ENCODE measurements at places on chromosomes 16 and 17.

DNA sequence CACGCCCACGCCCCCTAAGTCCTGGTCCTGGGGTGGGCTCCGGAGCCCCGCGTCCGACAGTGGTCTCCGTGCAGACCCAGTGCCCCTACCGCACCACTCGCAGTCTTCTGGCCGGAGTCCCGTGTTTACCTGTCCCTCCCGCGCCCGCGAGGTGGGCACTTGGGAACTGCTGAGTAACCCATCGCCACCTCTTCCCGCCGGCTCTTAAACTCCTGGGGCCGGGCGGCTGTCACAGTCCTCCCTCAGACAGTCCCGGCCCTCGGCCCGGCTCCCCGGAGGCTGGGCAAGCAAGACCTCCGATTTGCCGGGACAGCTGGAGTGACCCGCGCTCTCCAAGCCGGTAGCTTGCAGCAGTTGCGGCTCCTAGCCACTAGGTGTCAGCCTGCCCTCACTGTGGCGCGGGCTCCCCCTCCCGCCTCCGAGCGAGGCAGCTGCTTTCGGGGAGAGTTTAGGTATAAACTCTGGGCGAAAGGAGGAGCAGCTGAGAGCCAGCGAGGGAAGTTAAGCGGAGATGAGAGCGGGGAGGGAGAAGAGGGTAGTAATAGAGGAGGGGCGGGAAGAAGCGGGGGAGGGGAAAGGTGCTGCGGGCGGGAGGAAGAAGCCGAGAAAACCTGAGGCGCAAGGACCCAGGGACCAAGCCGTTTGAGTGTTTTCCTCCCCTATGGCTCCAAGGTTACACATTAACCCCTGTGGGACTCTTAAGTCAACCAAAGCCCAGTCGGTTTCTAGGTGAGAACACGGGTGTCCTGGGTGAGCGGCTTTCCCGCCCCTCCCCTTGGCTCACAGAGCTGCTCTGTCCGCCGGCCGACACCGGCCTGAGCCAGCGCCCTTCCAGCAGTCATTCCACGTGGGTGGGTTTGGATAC, 826 bp upstream of the TLCD1 start:
- DNase-seq: peak; percentile 90

GRCh38 chr17:41895617-41896016, 23.1 kb downstream of the ACLY start:
- peak; percentile 88 for DNase-seq

- DNase-seq: no peak
Measured at GRCh38 chr16:87705771-87706277, 60.0 kb downstream of the KLHDC4 start.

DNA sequence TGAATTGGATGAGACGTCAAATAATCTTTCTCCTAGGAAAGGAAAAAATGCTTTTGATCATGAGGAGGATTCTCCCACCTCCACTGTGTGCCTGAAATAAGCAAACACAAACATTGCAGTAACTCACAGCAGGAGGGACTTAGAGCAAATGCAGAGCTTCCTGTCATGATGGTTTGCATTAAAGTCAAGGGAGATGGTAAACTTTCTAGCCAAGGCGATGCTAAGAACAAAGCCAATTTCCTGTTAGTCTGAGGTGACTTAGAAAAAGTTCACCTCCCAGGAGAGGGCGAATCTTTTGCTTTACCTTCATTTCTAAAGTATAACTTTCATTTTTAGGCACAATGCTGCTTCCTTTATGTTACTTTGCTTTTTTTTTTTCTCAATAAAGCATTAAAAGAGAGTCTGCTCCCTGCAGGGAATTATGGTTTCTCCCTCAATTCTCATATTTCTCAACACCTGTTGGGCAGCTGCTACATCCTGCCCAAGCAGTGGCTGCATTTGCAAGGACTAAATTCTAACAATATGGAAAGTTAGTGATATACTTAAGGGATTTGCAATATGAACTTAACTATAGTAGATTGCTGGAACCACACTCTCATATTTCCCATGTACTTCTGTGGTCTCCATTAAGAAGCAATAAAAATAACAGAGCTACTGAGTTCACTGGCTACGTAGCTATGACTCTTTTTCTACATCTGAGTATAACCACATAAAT, 175.6 kb downstream of the PCTP start:
- no peak for DNase-seq

DNA sequence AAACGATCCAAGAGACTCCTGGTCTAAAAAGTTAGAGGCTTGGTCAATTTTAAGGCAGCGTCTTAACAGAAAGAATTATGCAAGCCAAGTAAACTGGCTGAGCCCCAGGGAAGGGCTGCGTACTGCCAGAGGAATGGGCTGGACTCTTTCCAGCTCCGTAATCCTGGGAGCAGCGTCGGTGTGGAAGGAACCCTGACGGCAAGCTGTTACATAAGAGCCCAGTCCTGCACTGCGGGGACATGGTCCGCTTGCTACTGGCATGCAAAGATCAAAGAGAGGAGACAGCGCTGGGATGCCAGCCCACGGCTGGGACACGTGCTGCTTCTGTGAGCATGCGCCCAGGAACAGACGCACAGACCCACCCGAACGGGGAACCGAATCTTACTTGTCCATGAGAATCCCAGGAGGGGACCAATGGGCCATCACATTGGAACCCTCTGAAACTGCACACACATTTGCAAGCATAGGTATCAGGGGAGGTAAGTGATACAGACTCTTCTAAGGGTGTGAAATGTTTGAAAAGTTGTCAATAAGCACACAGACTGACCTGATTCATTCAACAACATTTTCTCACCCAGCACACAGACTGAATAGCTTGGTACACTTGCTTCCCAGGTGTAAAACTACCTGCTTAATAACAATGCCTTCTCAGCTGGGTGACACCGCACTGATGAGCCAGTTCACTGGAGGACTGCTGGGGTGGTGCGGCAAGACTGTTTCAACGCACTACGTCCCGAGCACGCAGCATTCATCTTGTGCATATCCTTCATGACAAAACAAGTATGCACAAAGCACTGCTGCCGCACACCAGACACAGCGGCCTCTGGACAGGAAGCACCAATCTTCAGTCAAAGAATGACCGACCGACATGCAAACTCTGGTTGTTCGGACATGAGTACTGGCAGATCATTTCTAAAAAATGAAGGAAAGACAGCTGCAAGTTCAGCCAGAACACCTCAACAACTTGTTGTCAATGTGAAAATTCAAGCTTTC, 94.9 kb downstream of the ANKRD11 start:
- DNase-seq: peak; percentile 99

DNA sequence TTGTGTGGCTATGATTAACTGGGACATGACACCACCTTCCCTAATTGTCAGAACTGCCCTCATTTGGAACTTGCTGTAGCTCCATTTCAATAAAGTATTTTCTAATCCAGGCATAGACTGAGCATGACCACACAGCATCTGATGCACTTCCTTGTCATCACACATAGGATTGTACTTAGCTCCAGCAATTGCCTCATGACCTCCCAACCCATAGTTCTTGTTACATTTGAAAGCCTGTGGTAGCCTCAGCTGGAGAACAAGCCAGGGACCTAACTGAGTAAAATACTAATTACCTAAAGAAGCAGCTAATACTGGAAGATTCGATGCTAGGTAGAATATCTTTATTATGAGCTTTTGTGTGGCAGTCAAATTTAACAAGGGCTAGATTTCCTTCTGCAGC, 187.3 kb upstream of the KIF2B start:
- no peak for DNase-seq

GRCh38 chr16:49970797-49971431, 54.1 kb upstream of the CNEP1R1 start:
- DNase-seq: no peak

- no peak for DNase-seq
Measured at GRCh38 chr16:16857012-16857411, 478.1 kb downstream of the NPIPA7 start.

DNA sequence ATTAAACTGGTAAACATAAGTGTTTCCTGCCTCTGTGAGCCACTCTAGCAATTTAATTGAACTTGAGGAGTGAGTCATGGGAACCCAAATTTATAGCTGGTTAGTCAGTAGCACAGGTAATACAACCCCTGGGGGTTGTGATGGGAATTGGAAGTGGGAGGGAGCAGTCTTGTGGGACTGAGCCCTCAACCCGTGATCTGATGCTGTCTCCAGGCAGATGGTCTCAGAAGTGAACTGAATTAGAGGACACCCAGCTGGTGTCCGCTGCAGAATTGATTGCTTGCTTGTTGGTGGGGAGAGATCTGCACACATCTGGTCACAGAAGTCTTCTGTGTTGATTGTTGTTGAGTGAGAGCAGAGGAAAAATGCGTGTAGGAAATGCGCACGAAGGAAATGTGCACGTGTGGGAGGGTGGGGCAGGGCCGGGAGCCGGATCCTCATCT, 7.7 kb upstream of the ST6GALNAC2 start:
- DNase-seq: no peak

DNA sequence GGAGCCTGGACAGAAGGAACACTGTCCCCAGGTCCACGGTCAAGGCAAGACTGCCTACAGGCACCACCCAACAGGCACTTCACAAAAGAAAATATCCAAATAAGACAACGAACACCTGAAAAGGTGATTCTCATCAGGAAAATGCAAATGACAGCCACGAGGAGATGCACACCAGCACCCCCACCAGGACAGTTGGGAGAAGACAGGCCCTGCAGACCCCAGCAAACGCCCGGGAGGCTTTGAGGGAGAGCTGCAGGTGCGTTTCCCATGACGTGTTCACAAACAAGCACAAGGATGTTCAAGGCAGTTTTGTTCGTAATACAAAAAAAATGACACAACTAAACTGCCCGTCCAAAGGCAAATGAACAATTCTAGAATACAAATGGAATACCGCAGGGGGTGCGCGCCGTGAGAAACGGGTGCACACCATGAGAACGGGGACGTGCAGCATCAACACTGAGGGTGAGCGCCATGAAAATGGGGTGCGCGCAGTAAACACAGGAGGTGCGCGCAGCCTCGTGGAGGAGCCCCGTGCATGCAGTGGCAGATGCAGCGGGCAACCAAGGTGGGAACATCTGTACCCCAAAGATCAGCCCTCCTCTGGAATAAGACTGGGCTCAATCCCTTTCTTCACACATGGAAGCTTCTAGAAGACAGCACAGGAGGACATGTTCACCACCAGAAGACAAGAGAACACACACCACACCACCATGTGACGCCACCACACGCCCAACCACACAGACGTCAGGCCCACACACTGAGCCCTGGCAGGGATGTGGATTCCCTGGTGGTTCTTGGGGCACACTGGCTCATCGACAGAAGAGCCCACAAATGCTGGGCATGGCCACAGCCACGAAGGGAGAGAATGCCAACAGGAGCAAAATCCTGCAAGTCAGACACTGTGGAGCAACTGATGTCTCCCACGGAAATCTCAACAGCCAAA, 91.2 kb downstream of the ZNF778 start:
- DNase-seq: no peak

GRCh38 chr17:8266648-8267479, 17.8 kb downstream of the PFAS start:
- DNase-seq: no peak

DNA sequence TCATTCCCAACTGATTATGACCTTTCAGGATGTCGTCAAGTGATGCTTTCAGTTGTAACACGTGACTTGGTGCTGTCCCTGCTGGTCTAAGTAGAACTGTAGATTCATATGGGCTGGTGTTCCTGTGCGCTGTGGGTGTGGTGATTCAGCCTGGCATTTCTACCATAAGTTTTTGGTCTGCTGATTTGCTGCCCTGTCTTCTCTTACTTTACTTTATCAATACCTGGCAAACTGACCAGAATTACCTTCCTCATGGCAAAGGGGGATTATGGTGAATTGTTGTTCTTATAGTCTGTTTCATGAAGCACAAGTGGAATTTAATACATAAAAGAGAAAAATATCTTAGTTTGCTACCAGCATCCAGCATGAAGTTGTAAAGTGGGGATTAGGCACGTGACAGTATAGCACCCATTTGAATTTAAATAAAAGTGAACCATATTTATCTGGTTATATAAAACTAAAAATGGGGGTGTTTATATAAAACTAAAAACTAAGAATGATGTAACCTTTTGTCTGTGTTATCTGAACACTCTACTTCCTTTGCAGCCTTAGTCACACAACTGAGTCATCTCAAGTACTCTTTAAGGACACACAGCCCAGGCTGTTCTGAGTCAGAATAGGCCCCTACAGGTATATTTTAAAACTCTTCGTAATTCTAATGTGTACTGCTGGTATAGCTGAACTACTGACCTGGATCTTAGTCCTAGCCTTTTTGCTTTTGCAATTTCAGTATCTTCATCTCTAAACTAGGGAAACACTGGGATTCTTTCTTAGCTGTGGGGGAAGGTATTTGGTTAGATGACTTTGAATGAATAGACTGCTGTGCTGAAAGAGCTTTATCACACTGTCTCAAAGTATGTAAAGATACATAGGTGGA, 28.3 kb downstream of the TTC19 start:
- peak; percentile 93 for DNase-seq

- peak; percentile 4 for DNase-seq
Measured at GRCh38 chr17:10249271-10250010, 51.0 kb upstream of the GAS7 start.

DNA sequence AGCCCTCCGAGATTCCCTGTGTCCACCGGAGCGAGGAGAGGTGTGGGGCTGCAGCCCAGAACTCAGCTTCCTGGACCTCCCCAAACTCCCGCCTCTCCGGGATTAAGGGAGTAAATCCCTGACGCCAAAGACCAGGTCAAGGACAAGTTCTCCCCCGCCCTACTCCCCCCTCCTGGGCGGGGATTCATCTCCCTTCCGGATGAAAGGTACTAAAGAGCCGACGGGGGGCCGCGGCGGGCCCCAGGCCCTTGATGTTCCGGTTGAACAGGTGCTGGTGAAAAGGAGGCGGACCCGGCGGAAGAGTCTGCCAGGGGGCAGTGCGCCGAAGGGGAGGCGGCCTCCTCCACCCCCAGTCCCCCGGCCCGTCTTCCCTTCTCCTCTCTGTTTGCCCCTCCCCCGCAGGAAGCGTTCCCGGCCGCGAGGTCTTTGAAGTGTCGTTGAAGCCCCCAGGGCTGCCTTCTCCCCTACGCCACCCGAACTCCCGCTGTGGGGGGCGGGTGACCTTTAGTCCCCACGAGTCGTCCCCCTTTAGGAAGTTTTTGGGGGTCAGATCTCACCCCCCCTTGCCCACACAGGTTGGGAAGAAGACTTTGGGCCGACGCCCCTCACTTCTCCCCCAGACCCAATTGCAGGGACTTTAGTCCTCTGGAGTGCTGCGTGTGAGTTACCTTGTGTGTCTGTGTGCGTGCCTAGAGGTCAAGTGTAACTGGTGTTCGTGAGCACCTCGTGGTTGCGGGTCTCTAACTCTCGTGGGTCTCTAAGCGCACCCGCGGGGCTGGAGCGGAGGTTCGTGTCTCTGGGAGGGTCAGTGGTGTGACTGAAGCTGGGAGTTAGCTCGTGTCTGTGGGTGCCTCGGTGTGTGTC, 1.1 kb upstream of the MLLT6 start:
- no peak for DNase-seq
